Activated CD4-positive, alpha-beta T cell treated with anti-CD3 and anti-CD28 coated beads, Interleukin-2, Interleukin-4, amounts not matched to agents 100 ng/mL and 50 ng/mL, durations not matched to agents 16 hours and 8 hours (primary cell): ENCODE measurements at places on chromosomes 12 and 14.

DNA sequence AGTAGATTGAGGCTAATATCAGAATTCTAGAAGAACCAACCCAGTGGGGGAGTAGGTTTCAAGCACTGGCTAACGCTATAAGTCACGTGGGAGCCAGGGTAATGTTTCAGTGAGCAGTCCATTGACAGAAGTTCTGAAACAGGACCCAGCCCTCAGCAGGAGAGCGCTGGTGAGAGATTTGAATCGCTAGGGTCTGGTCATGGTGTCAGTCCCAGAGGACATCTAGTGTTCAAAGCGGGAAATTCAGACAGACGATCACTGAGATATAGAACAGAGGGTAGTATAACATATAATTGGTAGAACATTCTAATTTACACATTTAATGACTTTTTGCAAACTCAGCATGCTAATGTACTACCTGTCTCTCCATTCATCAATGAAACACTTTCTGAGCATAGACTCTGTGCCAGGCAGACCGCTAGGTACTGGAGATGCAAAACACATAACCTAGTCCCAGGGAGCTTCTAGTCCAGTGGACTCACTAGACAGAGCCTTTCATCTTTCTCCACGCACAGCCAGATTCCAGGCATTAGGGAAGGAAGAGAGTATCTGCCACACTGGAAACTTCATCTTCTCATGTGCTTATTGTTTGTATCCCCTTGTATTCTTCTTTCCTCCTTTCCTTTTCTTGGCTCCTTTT is 35.4 kb upstream of the RNASE3 start:
- peak; percentile 68 for DNase-seq

- DNase-seq: no peak
Measured at GRCh38 chr14:91732859-91733477, 1.1 kb upstream of the CATSPERB start.

GRCh38 chr12:10058387-10058786 is 27.9 kb downstream of the CLEC9A start:
- no peak for DNase-seq

- DNase-seq: no peak
Measured at GRCh38 chr14:30559638-30560091, 707 bp downstream of the G2E3 start.

DNA sequence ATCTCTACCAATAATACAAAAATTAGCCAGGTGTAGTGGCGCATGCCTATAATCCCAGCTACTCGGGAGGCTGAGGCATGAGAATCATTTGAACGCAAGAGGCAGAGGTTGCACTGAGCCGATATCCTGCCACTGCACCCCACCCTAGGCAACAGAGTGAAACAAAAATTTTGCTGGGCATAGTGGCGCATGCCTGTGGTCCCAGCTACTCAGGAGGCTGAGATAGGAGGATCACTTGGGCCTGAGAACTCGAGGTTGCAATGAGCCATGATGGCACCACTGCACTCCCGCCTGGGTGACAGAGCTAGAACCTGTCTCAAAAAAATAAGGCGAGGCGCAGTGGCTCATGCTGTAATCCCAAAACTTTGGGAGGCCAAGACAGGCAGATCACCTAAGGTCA is 9.5 kb downstream of the ATXN2 start:
- no peak for DNase-seq

- DNase-seq: peak; percentile 19
Measured at GRCh38 chr14:76644855-76645518, 116.3 kb upstream of the VASH1 start.

- DNase-seq: no peak
Measured at GRCh38 chr12:58086930-58087329, 145.6 kb downstream of the ATP23 start.

GRCh38 chr12:54593135-54593534 is 4.7 kb upstream of the PPP1R1A start:
- no peak for DNase-seq

DNA sequence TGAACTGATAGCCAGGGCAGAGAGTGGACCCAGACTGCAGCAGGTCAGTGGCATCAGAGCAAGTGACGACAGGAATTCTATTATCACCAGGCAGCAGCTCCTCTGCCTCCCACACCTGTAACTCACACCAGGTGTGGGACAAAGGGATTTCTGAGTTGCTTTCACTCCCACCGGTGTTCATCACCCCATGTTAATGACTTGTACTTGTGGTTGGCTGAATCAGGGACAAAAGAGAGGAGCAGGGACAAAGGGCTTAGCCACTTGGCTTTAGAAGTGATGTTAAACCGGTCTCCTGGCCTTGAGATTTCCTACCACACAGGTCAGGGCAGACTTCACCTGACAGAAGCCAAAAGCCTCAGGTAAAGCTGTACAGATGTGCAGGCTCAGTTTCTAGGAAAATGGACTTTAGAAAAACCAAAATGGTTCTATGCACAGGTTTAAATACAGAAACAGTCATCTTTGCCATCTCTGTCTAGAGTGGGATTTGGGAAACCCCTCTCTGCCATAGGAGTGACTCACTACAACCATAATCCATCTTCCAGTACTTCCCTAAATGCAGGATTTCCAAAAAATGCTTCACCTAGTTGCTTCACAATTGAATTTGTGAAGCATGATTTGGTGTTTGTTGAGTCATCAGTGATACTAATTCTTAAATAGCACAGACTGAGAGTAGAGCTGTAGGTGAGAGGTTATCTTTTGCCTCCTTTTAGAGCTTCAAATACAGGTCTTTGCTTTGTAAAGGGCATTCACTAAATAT is 158.5 kb downstream of the PRKCH start:
- DNase-seq: no peak

GRCh38 chr14:82313889-82314288 is 780.2 kb upstream of the SEL1L start:
- DNase-seq: no peak

DNA sequence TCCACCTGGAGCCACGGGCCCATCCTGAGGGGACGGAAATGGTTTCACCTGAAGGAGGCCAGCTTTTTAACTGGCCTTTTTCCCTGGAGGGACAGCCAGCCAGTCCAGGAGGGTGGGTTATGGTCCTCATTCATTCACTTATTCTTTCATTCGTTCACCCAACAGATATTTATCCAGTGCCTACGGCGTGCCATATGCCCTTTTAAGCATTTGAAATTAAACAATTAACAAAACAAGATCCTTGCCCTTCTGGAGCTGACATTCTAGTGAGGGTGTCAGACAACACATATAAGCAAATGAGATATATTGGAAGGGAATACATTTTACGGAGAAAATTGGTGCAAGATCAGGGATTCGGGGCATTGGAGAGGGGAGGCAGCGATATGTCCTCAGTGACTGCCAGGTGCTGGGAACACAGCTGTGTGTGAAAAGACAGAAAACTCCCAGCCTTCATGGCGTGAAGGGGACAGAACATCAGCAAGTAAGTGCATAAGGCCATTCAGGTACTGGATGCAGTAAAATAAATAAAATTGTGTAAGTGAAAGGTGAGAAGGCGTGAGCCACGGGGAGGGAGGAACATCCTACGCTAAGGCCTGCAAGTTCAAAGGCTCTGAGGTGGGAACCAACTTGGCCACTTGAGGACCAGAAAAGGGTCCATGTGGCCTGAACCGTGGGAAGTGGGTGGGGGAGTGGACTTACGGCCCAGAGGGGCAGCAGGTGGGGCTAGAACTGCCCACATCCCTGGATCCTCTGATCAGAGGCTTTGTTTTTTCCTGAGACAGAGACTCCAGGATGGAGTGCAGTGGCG is 684 bp upstream of the ABCB9 start:
- DNase-seq: no peak

GRCh38 chr14:69484444-69485314 is at the start of gene PLEKHD1:
Gene PLEKHD1 (plus strand): TSS chr14:69484728. CDS start chr14:69484966, 238 bp downstream.
- DNase-seq: no peak

GRCh38 chr14:58919217-58919616 is 269.2 kb upstream of the DAAM1 start:
- no peak for DNase-seq

DNA sequence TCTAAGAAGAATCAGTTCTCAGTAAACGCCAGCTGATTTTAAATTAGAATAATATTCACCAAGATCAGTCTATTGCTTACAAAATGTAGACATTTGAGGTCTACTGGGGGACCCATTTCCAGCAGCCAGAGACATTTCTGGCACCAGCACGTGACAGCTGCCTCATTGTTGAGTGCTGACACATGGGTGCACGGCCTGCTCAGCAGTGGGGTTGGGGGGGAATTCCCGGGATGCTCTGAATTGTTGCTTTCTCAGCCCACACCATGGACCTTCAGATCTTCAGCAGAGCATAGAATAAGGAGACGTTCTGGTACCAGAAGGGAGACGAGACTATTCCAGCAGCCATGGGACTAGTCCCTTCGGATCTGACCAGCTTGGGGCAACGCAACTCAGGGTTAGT is 18.3 kb downstream of the PLEKHG7 start:
- no peak for DNase-seq

- DNase-seq: no peak
Measured at GRCh38 chr14:39367387-39367751, 64.9 kb downstream of the FBXO33 start.

DNA sequence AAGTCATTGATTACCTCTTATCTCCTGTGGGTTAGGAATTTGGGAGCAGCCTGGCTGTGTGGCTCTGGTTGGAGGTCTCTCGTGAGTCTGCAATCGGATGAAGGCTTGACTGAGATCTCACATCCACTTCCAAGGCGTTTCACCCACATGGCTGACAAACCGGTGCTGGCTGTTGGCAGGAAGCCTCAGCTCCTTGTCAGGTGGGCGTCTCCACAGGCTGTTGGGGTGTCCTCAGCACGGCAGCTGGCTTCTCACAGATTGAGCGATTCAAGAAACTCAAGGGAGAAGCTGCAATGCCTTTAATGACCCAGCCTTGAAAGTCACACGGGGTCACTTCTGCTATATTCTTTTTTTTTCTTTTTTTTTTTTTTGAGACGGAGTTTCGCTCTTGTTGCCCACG is 28.6 kb upstream of the CORO1C start:
- DNase-seq: no peak

DNA sequence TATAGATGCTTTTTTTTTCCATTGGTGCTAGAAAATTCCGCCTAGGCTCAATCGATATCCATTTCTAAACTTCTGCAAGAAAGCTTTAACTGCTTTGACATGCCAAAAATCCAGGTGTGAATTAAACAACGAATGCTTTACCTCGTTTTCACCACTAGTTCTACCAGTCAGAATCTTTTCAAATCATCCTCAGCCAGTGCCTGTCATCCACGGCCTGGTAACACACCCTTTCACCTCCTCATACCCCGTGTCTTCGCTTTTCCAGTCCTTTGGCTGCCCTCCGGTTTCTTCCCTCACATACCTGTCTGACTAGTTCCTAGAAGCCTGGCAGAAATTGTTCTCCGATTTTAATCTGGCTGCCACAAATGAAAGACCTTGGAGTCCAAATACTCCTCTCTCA is 1.4 kb upstream of the PHC1 start:
- no peak for DNase-seq

DNA sequence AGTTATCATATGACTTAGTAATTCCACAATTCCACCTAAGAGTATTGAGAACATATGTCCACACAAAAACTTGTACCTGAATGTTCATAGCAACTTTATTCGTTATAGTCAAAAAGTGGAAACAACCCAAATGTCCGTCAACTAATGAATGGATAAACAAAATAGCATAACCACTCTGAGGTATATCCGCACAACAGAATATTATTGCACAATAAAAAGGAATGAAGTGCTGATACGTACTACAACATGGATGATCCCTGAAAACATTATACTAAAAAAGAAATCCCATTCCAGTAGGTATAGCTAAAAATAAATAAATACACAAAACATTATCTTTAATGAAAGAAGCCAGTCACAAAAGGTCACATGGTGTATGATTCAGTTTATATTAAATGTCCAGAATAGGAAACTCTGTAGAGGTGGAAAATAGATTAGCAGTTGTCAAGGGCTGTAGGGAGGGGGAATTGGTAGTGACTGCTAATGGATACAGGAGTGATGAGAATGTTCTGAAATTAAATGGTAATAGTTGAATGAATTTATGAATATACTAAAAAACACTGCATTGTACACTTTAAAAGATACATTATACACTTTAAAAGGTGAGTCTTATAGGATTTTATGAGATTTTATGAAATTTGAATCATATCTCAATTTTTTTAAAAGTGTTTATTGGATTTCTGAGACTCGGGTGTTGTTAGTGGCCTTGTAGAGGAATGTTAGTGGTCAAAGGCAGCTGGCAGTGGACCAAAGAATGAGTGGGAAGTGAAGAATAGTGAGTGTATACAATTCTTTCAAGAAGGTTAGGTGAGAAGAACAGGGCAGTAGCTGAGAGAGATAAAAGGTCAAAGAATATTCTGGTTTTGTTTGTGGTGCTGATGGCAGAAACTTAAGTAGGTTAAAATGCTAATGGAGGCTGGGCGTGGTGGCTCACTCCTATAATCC is 36.3 kb upstream of the BAZ1A start:
- no peak for DNase-seq
